ENCODE measurements at places on chromosomes 5 and 9.
A peak's percentile ranks its signal among the peaks of the same experiment; 100 is the strongest.

- DNase-seq = no peak
Observed at GRCh38 chr5:181121675-181122561, 9.1 kb downstream of the OR2V1 start.

GRCh38 chr9:136762915-136763648 is 1.2 kb downstream of the LCN15 start:
- DNase-seq = no peak

- DNase-seq = no peak
Observed at GRCh38 chr5:38722918-38723317, 122.9 kb upstream of the OSMR start.

DNA sequence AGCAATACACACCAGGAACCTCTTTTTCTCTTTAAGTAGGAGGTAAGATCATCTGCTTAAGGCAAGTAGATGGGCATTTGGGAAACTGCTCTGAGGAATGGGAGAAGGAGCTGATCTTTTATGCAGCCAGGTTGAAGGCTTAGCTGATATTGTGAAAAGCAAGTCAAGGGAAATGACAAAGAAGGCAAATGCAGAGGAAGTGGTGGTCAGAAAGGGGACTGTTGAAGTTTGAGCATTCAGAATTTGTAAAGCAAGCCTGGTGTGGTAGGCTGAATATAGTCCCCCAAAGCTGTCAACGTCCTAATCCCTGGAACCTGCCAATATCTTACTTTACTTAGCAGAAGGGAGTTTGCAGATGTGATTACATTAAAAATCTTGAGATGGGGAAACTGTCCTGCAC is 128.9 kb downstream of the ADAMTS12 start:
- DNase-seq = no peak

GRCh38 chr9:70013598-70014196 is 30.0 kb upstream of the MAMDC2 start:
- peak; percentile 71 for DNase-seq

GRCh38 chr5:78050888-78051287 is 243.6 kb downstream of the AP3B1 start:
- peak; percentile 0 for DNase-seq

- no peak for DNase-seq
Observed at GRCh38 chr9:27653957-27654356, 80.7 kb upstream of the C9orf72 start.

- DNase-seq = no peak
Observed at GRCh38 chr5:93782978-93783377, 41.6 kb upstream of the POU5F2 start.

GRCh38 chr9:4301296-4301695 is 1.4 kb upstream of the GLIS3 start:
- DNase-seq = no peak

DNA sequence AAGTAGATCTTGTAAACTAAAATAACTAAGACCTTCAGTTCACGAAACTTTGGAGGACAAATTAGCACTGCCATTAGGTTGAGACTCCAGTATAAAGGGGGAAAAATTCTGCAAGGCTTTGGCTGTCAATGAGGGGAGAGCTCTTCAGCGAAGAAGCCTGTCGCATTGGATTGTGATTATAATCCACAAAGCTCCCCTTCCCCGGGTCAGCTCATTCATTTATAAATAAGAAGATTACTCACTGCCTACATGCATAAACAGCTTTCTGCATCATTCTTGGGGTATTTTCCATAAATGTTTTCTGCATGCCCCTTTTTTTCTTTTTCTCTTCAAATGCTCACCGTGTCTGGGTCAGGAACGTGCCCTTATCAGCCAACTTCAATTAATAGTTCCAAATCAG is 196.7 kb downstream of the EBF1 start:
- DNase-seq = no peak

- no peak for DNase-seq
Observed at GRCh38 chr9:12697719-12698118, 4.5 kb downstream of the TYRP1 start.

GRCh38 chr5:132746954-132747615 is at the start of gene CCNI2:
TSS of gene CCNI2 (plus strand) at chr5:132747426. CDS start at chr5:132747496, 70 bp downstream.
- no peak for DNase-seq

DNA sequence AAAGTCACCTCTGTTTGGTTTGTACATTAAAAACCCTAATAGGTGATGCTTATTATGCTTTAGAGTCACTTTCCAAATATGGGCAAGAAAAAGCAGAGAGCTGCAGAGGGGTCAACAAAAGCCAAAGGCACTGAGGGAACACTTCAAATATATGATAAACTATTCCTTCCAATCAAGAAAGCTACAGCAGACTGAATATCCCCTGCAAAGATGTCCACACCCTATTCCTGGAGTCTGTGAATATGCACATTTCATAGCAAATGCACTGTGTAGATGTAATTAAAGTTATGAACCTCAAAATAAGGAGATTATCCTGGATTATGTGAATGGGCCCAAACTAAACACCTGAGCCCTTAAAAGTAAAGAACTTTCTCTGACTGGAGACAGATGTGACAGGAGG is 74.3 kb downstream of the ABCA1 start:
- DNase-seq = no peak

GRCh38 chr9:120345379-120345778 is 234.6 kb downstream of the CDK5RAP2 start:
- no peak for DNase-seq

- DNase-seq = no peak
Observed at GRCh38 chr9:134964271-134965055, 46.8 kb upstream of the FCN1 start.

DNA sequence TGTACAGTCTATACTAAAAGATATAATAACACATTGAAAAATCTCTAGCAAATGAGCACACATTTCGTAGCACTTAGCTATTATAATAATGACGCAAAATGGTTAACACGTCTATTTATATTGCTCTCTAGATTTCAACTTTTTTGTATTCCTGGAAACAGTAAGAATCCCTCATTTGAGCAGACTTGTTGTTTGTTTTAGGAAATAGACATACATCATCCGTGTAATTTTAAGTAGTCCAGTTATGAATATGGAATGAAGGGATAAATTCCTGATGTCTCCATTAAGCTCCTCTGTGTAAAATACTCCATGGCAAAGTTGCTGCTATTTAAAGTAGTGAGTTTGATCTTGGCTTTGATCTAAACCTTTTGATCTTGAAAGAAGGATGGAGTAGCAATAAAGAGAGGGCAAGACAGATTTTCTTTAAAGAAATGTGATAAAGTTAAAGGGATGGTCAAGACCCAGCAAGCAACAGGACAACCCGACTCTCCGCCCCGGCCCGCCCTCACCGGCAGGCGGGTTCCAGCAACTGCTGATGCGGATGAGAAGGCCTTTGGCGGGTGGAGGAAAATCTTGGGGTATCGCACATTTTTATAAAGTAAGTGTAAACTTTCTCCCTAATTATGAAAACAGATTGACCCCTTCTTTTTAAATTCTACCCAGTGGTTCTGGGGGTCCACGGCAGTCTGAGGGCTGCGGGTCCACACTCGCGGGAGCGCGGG is 277.4 kb downstream of the AOPEP start:
- no peak for DNase-seq

- DNase-seq = no peak
Observed at GRCh38 chr9:107049046-107049802, 186.3 kb downstream of the ZNF462 start.

GRCh38 chr5:161376034-161376433 is 170.5 kb downstream of the GABRB2 start:
- DNase-seq = no peak

DNA sequence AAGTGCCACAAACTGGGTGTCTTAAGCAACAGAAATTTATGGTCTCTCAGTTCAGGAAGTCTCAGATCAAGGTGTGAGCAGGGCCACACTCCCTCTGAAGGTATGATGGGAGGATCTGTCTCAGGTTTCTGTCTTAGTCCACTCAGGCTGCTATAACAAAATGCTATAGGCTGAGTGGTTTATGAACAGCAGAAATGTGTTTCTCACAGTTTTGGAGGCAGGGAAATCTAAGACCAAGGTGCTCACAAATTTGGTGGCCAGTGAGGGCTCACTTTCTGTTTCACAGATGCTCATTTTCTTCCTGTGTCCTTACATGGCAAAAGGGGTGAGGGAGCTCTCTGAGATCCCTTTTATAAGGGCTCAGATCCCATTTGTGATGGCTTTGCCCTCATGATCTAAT is 281.4 kb downstream of the CWC27 start:
- DNase-seq = no peak

- no peak for DNase-seq
Observed at GRCh38 chr5:135360278-135361274, 38.5 kb downstream of the MACROH2A1 start.

GRCh38 chr5:132500244-132500930 is 9.8 kb upstream of the IRF1 start:
- no peak for DNase-seq

GRCh38 chr5:80864706-80865435 is 95.3 kb upstream of the RASGRF2 start:
- DNase-seq = no peak

- DNase-seq = no peak
Observed at GRCh38 chr9:74729136-74729695, 158.5 kb downstream of the TRPM6 start.

DNA sequence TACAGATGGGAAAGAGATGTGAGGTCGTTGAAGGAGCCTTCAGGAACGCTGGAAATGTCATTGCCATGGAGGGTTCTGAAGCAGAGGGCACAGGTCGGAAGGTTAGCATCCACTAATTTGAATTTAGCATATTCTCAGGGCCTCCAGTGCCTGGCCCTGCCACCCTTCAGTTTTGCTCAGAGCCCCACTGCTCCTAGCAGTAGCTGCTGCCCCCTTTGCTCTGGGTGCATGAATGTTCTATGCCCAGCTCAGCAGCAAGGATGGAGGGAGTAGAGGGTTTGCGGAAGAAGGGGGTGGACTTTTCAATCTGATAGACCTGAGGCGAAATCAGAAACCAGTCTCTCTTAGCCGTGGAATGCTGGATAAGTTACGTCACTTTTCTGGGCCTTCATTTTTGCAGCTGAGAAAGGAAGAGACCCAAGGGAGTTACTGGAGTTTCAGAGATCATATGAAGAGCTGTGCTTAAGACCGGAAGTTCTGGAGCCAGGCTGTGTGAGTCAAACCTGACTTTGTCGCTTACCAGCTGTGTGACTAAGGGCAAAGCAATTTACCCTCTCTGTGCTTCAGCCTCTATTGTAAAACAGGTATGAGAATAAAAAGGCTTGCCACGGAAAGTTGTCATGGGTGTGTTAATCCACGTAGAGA is 133.2 kb upstream of the PANK3 start:
- DNase-seq = peak; percentile 79

- no peak for DNase-seq
Observed at GRCh38 chr5:127311349-127311748, 20.8 kb downstream of the MEGF10 start.

GRCh38 chr5:157575381-157576020 is at the start of gene ADAM19:
TSS of gene ADAM19 (minus strand) at chr5:157575775. CDS start at chr5:157575696, 79 bp downstream.
- no peak for DNase-seq

DNA sequence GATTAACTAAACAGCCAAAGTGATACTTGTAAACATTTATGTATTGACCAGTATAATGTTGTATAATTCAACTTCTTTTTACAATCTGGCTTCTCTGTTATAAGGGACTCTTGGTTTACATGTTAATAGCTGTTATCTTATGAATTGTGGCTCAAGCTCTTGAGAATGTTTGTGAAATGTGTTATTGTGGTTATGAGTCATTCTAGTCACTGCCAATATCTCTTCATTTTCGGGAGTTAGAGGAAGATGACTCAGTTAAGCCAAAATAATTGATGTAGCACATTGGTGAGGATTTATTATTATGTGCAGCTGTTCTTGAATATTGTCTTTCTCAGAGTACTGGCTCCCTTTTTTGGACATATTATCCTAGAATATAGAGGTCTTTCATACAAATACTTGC is 655.2 kb upstream of the RIOK2 start:
- DNase-seq = peak; percentile 86

DNA sequence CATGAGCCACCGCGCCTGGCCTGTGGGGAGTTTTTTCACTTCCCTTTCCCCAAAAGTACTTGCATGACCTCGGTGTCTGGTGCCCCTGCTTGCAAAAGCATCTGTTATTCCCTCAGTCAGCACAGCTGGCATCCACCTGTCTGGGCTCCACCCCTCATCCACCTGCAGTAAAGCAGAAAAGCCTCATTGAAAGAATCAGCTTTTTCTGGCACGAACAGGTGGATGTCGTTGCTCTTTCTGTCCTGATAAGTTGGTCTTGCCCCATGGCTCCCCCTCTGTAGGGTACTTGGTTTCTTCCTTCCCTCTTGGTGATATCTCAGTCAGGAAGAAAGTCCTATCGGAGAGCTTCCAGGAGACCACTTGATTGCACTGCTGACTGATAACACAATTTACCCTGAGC is 37.4 kb downstream of the WWC1 start:
- no peak for DNase-seq

- DNase-seq = no peak
Observed at GRCh38 chr9:88536951-88537760, 2.2 kb downstream of the NXNL2 start.

GRCh38 chr5:74136276-74136825 is 504.2 kb downstream of the ENC1 start:
- no peak for DNase-seq

DNA sequence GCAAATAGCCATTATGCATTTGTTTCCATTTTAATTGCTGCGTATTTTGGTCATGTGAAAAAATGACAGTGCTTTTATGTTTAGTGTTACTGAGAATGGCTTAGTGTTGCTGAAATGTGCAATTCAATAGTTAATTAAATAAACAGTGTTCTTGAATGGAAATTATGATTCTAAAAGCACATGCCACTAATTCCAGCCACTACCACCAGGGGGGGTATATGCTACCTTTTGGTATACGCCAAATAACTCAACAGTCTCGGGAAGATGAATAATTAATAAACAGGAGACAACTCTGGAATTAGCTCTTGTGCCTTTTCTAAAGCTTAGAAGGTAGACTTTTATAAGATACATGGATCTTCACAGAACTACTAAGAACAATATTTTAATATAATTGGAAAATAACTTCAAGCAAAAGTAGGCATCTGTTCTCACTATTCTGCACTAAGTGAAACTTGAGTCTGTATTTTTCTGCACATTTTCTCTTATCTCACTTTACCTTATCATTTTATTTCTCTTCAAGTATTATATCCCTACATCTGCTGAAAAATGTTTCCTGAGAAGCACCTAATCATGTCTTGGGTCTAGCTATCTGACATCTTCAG is 83.5 kb upstream of the MINAR2 start:
- DNase-seq = peak; percentile 18

DNA sequence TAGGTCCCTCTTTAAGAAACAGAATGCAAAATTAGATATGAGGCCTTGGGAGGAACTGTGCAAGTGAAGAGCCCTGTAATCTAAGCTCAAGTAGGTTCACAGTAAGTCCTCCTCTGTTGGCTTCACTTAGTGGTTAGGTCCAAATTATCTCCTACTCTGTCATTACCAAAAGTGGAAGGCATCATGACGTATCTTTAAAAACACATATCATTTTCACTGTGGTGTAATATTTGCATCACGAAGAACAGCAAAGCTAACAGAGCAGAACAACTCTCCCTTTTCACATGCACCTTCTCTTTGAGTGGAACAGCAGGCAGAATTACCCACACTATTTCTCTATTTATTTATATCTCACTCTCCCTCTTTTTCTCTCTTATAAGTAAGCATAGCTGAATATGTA is 240.5 kb upstream of the CCNH start:
- DNase-seq = no peak

Data from AG04450 (cell line).